ENCODE measurements at places on chromosomes 1 and 21. TPM values are rescaled to one million over a fixed set of nuclear protein-coding genes. Genes with fewer than 3 reads are reported as not detected.

DNA sequence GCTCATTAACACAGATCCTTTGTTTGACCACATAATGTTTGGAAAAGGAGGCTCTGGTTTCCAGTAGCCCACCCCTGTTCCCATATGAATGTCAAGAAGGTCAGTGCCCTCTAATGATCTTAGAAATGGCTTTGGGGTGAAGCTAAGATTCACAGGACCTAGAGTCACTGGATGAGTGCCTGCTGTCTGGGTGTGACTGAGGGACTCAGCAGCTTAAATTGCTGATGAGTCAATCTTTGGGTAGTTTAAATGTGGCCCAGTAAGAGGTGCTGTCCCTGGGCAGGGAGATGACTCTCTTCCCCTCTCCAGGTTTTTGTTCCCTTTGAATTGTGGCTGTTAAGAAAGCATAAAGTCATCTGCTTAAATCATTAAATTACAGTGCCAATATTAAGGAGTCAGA, 50.6 kb downstream of the L1TD1 start:
- no peak for DNase-seq

DNAJC6 gene
- 11.8 TPM for total RNA-seq

NTRK1 gene
- 0.76 TPM for total RNA-seq

ZMYM1 gene
- 12.5 TPM for total RNA-seq

CRNN gene
- not detected for total RNA-seq

DNA sequence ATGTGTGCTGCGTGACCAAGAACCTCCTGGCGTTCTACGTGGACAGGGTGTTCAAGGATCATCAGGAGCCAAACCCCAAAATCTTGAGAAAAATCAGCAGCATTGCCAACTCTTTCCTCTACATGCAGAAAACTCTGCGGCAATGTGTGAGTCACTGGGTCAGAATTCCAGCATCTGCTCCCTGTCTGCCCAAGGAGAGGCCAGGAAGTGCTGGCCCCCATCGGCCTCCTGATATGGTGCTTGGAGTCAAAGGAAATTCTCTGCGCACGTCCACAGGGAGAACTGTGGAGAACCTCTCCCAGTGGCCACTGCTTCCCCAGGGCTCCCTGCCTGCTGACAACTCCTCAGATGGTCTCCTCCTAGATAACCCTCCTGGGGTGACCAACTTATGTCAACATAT, 25.6 kb upstream of the IL20 start:
- DNase-seq = no peak

DNA sequence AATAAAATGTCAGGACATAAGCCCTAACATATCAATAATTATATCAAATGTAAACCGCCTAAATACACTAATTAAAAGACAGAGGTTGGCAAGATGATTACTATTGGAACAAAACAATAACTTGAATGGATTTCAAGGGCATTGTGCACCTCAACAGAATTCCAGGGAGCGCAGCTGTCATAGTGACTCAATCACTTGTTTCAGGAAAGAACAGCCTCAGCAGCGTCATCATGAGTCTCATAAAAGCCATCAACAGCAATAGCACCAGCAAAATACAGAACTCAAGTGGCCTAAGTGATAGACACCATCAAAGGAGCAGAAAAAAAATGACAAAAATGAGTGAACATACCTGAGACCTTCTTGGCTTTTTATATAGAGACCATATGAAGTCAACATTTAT, 632.7 kb upstream of the NR5A2 start:
- DNase-seq = no peak

TMEM240 gene
- total RNA-seq = 2.5 TPM

DNA sequence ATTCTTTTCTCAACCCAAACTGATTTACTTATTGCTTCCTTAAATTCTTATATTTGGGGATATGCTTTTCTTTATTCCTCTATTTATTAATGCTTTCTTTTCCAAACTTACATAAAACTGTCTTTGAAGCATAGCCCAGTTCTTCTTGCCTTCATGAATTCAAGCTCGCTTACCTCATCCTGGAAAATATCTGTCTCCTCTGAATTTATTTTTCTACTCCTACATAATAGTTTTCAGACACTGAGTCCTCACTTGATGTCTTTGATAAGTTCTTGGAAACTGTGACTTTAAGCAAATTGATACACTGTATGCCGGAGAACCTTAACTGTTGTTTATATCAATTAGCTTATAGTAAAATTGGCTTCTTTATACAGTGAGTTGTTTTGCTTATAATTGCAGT, 93.8 kb downstream of the ZFYVE9 start:
- DNase-seq = no peak

GRCh38 chr1:247077213-247077612, 1.4 kb downstream of the ZNF670 start:
- DNase-seq = no peak

BSND gene
- not detected for total RNA-seq

- DNase-seq = no peak
Observed at GRCh38 chr1:29653034-29653810, 416.9 kb downstream of the PTPRU start.

DNA sequence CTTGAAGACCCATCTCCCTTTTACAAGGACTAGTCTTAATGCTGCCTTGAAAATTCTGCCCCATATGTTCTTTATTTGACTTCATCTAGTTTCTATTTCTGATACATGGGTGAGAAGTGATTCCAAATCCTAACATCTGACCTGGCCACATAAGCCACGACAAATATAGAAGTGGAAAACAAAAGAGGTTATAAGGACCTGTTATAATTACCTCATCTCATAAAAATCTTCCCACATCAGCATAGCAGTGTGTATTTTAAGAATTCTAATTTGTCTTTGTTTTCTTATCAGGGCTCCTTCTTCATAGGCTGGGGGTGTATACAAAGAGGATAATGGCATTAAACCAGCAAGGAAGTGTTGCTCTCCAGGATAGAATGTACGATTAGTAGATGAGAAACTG, 1007.4 kb downstream of the TTLL7 start:
- no peak for DNase-seq

DNA sequence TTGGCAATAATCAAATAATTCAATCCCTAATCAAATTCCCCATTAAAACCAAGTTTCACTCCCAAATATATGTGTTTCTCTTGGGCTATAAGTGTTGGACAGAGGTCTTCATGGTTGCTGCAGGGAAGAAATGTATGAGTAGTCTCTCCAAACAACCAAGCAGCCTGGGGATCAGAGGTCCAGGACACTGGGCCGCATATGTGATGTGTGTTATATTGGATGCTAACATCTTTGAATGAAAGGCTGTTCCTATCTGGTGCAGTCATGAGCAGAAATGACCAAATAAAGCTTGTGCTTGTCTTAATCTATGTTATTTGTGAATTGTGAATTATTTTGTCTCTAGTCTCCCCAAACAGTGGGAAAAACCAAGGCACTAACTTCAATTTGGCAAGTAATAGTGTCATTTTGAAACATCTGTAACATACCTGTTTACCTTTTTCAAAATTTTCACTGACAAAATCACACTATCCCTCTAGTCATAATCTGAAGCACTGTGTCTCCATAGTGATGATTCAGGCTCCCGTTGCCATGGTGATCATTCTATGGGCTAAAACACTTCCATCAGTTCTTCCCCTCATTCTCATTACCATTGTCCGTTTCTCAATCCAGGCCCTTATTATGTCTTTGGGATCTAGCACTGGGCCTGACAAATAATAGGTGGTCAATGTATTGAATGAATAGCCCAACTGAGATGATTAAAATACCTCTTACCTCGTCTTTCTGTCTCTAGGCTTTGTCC, 12.5 kb upstream of the TADA1 start:
- no peak for DNase-seq

DNA sequence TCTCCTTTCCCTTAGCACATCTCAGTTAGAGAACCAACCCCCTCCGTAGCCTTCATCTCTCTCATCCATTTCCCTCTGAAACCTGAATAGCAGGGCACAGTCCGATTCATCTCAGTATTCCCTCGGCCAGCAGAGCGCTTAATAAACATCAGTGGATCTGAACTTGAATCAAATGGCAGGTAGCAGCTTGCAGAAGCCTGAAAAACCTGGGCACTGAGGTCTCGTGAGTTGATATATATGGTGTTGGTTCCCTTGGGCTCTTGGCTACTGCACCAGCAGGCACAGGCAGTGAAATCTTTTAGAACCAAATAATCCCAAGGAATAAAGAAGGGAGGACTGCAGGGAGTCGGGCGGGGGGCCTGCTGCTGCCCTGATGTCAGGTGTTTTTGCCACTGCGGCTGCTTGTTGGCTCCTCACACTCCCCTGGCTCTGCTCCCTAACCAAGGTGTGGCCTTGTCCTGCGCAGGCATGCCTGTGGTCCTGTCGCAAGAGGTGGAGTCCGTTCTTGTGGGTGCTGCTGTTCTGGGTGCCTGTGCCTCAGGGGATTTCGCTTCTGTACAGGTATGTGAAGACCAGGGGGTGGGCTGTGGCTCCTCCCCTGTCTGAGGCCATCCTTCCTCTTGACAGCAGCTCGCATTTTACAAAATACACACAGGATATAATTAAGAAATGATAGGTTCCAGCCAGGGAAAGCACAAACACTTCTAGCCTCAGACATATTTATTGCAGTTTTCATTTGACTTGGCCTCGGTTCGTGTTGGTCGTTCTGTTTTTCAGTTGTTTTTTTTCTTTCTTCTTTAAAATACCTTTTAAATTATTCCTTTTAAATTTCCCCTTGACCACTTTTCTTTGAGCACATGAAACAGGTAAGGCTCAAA, 140.9 kb upstream of the HOOK1 start:
- DNase-seq = no peak

- no peak for DNase-seq
Observed at GRCh38 chr1:161390559-161390858, 22.8 kb upstream of the CFAP126 start.

OR2T2 gene
- not detected for total RNA-seq

DNA sequence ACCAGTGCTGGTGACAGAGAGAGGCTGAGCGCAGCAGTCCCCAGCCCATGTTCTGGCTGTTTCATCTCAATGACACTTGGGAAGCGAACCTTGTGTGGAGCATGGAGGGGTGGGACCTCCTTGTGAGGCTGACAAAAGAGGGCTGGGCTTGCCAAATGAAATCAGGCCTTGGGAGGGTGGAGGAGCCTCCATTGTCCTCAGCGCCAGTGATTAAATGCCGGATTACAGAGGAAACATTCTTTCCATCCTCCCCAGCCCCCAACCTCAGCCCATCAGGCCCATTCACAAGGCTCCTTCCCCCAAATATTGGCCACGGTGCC, 63.3 kb upstream of the PAXBP1 start:
- DNase-seq = no peak

DNA sequence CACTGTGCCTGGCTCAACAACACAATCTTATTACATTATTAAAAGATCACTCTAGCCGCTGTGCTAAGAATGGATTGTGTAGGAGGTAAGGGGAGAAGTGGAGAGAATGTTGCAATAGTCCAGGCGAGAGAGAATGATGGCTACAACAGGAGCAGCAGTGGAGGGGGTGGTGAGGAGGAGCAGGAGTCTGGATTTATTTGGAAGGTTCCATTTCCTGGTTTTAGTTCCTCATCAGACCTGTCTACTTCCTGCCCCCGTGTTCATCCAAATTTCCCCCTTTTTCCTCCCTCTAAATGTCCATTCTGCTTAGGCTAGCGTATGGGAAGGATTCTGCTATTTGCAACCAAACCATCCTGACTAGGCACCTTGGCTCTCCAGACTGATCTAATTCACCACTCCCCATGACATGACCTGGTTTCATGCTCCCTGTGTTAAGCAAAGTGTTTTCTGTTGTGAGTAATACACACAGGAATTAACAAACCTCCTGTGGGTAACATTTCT, 35.1 kb upstream of the EYA3 start:
- DNase-seq = no peak

FBXO2 gene
- total RNA-seq = 35.8 TPM

GRCh38 chr21:18705971-18706370, 302.4 kb upstream of the TMPRSS15 start:
- DNase-seq = no peak

LEFTY2 gene
- total RNA-seq = 1.8 TPM

MR1 gene
- total RNA-seq = 36.1 TPM

DNA sequence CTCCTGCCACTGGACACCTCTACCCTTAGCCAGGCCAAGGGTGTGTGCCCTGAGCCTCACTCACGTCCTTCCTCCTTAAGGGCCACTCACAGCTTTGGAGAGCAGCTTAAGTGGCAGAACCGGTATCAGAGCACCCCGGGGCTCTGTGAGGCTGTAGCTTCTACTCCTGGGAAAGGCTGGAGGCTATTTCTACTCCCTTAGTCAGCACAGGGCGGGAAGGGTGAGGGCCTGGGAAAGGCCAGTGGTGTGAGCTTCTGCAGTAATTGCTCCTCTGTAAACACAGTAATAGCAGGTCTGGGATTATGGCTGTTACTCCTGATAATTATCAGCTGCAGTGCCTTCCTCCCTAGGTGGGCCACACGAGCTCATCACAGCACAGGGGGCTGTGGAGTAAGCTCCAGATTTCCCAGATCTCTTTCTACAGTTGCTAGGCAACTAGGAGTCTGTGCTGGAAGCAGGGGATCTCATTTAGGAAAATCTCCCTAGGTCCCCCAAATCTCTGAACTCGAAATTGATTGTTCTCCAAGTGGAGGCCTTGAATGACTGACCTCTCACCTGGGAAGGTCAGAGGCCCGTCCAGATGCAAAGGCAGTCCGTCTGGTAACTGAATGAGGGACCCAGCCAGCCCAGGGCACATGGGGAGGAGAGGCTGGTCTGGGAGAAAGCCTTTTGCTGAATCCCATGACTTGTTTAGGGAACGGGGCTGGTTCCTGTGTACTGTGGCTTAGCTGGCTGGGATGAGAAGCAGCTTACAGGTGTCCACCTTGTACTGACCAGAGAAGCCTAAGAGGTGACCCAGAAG, 29.3 kb downstream of the IER5 start:
- DNase-seq = no peak

POU3F1 gene
- 1.6 TPM for total RNA-seq

GRCh38 chr1:162389021-162389818, 7.7 kb downstream of the C1orf226 start:
- DNase-seq = peak; percentile 37

CR1 gene
- 17.8 TPM for total RNA-seq

DNA sequence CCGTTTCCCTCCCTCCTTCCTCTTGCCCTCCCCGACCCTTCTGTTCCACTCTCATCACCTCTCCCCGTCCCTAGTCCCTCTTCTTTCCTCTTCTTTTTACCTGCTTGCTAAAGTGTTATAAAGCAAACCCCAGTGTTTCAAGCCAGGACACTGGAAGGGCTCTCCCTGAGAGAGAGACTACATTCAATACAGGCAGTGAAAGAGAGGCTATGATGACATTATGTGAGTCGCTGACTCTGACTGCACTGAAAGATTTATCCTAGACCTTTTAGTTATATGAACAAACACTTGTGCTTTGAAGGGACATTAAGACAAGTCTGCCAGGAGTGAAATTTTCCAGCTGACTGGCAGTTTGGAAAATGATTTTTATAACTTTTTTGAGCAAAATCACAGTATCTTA, 155.7 kb downstream of the S1PR1 start:
- DNase-seq = no peak

DNA sequence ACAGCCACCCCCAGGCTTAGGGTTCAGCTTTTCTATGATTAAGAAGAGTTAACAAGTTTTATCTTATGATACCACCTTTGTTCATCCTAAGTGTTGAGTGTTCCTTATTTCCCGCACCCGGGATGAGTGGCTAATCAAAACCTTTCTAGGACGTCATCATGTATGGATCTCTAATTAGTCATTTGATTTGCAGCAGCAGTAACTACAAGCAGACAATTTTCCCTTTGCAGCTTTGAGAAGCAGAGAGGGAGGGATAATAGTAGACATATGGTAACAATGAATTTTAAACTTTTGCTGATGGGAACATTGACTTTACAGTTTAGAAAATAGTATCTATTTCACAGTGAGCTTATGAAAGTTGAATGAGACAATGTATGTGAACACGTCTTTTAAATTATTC, 30.8 kb upstream of the SLC35F3 start:
- DNase-seq = no peak

GRCh38 chr1:102837551-102837950, 270.8 kb downstream of the COL11A1 start:
- DNase-seq = no peak

- DNase-seq = no peak
Observed at GRCh38 chr1:5643360-5644107, 348.7 kb downstream of the NPHP4 start.

CCDC185 gene
- not detected for total RNA-seq

All from adrenal gland (tissue), 19 donors.